ENCODE measurements at places on chromosomes 2 and 18.

DNA sequence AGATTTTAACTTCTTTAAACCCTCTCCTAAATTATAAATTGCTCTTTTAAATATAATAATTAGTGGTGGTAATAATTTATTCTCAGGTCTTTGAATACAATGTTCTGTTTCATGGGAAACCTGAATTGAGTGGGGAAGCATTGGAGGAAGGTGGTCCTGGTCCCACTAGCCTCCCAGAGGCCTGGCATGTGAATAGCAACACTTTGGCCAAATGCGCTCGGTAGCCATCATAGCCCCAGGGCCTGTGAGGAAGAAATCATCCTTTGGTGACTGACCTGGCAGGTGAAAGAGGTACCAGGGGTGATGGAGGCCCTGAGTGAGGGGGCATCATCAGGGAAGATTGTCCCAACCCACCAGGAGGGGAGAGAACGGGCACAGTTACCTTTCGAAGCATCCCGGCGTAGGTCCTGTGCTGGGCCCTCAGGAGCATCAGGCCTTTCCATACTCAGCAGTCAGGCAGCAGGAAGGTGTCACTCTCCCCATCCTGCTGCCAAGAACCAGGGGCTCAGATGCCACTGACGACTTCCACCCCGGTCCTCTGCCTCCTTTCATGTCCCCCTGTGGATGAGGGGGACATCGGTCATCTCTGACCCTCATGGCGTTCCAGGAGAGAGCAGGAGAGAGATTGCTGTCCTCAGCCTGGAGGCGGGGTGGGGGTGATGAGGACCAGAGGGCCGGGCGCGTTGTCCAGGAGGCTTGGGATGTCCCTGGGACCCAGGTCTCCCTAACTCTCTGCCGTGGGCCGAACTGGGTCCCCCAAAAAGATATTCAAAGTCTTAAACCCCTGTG, 78.6 kb upstream of the HPCAL1 start:
- DNase-seq = no peak

- DNase-seq = no peak
Measured at GRCh38 chr2:72027426-72028161, 120.1 kb downstream of the CYP26B1 start.

- DNase-seq = no peak
Measured at GRCh38 chr2:187586011-187586641, 31.9 kb upstream of the TFPI start.

- no peak for DNase-seq
Measured at GRCh38 chr2:135942936-135943688, 42.3 kb downstream of the DARS1 start.

GRCh38 chr2:156476850-156477206, 40.6 kb downstream of the GPD2 start:
- no peak for DNase-seq

GRCh38 chr2:27040282-27040681, 7.5 kb downstream of the TMEM214 start:
- no peak for DNase-seq

DNA sequence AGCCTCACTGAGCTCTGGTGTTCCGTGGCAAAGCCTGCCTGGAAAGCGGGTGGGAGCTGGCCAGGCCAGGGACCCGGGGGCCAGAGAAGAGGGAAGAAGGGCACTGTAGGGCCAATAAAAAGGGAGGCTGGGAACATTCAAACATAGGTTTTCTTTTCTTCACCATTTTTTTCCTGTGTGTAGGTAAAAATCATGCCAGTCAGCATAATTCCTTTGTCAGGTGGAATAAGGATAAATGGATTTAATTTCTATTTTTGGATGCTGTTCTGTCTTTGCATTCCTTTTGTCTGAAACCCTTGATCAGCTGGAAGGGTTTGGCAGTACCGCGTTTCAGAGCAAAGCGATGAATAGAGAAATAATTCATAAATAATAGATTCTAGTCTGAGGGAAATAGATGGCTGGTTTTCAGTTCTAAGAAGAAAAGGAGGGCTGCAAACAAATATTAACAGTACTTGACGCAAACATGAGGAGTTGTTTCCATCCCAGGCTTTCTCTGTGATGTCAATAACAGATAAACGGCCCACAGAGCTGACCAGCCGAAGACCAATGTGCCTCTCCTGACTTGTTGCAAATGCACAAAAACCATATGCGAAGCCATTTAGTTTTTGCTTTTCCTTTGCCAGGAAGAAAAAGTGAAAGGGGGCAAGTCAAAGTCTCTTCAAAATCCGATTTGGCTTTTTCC, 384.4 kb downstream of the TSN start:
- DNase-seq = no peak

DNA sequence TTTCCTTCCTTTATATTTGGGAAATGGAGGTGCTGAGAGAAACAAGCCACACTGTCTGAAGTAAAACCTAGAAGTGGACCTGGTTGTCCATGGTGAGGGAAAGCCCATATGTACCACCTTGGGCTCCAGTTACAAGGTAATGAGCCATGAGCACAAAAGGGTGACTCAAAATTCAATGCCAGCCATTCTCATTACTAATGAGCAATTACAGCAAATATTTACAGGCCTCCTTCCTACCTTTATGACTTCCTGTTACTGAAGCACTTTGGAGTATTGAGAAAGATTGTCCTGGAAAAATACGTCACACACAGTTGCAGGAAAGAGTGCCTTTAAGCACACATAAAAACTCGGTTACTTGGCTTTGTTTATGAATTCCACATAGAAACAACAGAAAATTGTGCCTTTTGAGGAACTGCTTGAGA, 9.1 kb downstream of the EPAS1 start:
- peak; percentile 78 for DNase-seq

DNA sequence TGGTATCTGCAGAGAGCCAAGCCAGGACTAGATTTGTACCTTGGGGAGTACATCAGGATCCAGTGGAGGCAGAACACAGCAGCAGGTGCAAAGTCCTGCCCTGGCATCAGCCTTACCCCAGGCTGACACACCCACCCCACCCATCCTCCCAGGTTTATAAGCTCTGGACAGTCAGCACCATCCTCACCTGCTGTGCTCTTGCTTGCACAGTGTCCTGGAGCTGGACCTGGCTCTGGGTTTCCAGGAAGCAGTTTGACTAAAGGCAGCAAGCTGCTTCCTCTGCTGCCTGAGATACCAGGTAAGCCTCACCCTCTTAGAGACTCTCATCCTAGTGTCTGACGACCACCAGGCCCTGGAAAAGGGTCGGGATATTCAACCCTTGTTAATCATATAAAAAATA, at the start of gene SULT1C3:
Gene SULT1C3 (plus strand): TSS at position 183 of the 400 bp plus-strand sequence. CDS start 7,227 bp downstream, outside the sequence.
- no peak for DNase-seq

- no peak for DNase-seq
Measured at GRCh38 chr18:22998344-22998743, 65.2 kb downstream of the RBBP8 start.

DNA sequence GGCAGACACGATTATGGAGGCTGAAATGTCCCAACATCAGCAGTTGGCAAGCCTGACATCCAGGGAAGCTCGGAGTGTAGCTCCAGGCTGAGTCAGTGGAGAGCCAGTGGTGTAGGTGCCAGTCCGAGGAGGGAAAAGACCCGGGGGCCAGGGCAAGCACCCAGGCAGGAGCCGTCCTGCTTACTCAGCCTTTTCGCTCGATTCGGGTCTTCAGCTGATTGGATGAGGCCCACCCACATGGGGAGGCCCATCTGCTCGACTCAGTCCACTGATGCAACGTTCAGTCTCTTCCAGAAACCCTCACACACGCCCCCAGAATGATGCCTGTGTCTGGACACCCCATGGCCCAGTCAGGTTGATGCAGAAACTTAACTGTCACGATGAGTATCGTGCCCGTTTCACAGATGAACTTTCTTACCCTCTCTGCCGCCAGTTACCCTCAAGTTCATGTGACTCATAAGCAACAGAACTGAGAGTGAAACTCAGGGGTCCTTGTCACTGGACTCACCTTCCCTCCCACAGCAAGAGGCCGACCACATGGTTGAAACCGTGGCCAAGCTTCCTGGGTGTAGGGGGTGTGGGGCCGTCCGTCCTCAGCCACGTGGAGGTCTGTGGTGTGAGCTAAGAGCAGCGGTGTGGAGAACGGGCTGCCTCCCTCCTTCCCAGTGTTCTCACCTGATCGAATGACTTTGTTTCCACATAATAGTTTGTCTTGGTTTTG, 197.4 kb upstream of the HDAC4 start:
- no peak for DNase-seq

DNA sequence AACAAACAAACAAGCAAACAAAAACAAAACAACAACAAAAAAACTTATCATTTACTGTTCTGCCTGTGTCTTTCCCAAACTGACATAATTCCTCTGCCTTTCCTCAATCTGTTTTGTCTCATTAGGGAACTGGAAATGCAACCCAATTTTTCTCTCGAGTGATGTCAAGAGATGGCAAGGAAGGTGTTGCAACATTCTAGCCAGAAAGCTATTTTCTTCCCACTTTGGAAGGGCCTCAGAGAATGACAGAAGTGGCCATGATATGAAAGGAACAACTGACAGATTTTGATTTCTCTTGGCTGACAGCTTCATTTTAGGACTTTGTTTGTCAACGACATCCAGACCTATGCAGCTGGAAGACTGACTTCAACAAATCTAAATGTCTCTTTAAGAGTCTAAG, 24.7 kb downstream of the RND3 start:
- DNase-seq = no peak

- no peak for DNase-seq
Measured at GRCh38 chr2:1626271-1626681, 118.0 kb downstream of the PXDN start.

- DNase-seq = no peak
Measured at GRCh38 chr2:168626096-168626495, 170.0 kb downstream of the CERS6 start.

- no peak for DNase-seq
Measured at GRCh38 chr2:37851828-37852584, 73.1 kb upstream of the RMDN2 start.

GRCh38 chr2:29115797-29116781, 874 bp downstream of the CLIP4 start:
- peak; percentile 18 for DNase-seq

DNA sequence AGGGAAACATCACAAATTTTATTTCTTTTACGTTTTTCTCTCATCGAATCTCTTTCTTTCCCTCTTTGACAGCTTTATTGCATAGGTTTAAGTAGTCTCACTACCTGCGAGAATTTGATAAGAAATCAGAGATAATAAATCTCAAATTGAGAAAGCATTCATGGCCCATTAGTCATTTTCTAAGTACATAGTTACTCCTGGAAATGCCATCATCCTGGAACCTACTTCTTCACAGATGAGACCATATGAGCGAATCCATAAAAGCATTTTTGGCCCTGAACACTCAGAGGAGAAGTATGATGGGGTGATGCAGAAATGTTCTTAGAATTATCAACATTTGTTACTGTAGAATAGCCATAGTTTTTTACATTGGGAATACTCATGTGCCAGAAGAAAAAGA, 138.0 kb upstream of the ARHGAP28 start:
- DNase-seq = no peak

- no peak for DNase-seq
Measured at GRCh38 chr2:237458519-237458918, 28.5 kb upstream of the MLPH start.

- no peak for DNase-seq
Measured at GRCh38 chr2:217440000-217440399, 562.8 kb downstream of the TNS1 start.

GRCh38 chr2:22002066-22002465, 878.3 kb downstream of the TDRD15 start:
- no peak for DNase-seq

DNA sequence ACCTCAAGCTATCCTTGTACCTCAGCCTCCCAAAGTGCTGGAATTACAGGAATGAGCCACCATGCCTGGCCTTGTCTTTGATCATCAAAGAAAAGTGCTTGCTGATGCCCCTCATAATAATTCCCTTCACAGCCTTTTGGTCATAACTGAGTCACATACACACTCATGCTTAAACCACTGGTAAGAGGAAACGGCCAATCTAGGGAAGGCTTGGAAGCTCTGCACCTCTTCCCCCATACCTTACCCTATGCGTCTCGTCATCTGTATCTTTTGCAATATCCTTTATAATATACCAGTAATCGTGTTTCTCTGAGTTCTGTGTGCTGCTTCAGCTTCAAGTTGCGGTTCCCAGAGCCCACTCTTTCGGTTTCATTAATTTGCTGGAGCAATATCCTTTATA, 4.8 kb upstream of the RNF138 start:
- DNase-seq = no peak

DNA sequence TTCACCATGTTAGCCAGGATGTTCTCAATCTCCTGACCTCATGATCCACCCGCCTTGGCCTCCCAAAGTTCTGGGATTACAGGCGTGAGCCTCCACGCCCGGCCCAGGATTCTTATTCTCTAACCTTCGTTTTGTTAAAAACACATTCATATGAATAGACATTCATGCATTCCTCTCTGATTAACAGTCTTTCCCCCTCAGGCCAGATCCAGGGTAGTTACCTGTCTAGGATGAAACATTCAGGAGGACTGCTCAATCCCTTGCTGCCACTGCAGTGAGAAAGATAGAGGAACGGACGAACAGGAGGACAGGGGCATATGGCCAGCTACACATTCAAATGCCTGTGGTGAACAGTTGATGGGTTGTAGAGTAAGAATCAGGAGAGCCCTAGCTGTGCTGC, 39.6 kb upstream of the EPC2 start:
- DNase-seq = no peak

Data from NCI-H1092 treated with DMSO at 0.1 percent for 48 hours (cell line).